ENCODE measurements at places on chromosomes 6 and 20.

- no peak for DNase-seq
Observed at GRCh38 chr6:125094563-125094962, 59.0 kb upstream of the TPD52L1 start.

DNA sequence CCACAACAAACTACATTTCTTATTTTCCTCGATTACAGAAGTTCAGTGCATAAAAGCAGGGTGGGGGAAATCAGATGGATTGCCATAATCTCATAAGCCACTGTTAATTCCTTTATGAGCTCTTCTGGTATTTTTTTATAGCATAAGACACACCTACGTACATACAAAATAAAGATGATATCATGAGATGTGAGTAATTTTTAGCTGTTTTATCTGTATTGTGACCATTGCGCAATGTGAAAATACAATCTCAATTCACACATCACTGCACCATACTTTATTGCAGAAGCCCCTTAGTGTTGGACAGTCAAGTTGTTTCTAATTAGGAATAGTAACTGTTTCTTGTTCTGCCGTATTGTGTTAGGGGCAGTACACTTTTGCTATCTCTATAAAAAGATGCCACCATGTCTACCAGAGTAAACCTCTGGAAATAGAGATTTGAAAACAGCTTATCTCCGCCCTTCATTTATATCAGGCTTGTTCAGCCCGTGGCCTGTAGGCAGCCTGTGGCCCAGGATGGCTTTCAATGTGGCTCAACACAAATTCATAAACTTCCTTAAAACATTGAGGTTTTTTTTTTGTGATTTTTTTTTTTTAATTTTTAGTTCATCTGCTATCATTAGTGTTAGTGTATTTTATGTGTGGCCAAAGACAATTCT, 90.4 kb downstream of the FARS2 start:
- no peak for DNase-seq

DNA sequence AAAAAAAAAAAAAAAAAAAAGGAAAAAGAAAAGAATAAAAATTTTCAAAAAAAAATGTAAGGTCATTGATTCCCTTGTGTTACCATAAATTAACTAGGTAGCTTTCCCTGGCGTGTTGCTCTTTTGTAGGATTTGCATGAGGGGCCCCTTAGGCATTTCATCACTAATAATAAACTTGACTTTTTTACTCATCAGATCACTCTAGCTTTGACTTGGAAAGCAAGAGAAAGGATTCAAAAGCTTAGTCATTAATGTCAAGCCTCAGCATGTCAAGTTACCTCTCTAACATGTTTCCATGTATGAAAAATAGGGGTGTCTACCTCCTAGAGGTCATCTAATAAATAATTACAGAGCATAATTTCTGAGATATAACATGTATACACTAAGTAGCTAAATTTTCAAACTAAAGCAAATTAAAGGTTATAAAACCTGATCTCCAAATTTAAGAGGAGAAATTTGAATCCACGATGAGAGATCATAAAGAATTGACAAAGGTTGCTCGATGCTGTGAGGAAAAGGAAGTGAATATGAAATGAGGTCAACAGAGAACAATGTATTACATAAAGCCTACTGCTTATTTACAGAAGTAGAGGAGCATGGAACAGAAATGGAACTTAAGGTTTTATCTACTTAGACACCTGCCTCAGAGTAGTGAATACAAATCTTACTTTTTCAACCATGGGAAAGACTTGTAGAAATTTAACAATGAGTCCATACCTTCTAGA, 86.8 kb downstream of the ARHGAP18 start:
- no peak for DNase-seq

GRCh38 chr6:130466748-130467061, 100.9 kb downstream of the TMEM200A start:
- no peak for DNase-seq

GRCh38 chr6:11929241-11929835, 82.8 kb upstream of the HIVEP1 start:
- DNase-seq, result no peak

- no peak for DNase-seq
Observed at GRCh38 chr20:58433759-58434158, 44.7 kb downstream of the VAPB start.

- DNase-seq, result peak; percentile 42
Observed at GRCh38 chr20:57856658-57857057, 146.8 kb upstream of the PMEPA1 start.

DNA sequence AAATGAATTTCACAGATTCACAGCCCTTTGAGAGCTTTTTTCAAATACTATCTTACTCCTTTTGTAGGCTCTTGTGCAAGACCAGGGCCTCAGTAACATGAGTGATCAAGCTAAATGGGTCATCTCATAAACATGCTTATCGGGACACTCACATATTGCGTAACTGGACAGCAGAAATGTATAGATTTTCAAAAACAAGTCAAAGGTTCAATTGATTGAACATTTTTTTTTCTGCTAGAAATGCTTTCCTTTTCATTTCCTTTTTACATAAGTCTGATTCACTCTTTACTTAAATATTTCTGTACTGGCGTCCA, 8.7 kb upstream of the SALL4 start:
- DNase-seq, result no peak

- DNase-seq, result no peak
Observed at GRCh38 chr20:62942456-62942855, 4.5 kb downstream of the GID8 start.

DNA sequence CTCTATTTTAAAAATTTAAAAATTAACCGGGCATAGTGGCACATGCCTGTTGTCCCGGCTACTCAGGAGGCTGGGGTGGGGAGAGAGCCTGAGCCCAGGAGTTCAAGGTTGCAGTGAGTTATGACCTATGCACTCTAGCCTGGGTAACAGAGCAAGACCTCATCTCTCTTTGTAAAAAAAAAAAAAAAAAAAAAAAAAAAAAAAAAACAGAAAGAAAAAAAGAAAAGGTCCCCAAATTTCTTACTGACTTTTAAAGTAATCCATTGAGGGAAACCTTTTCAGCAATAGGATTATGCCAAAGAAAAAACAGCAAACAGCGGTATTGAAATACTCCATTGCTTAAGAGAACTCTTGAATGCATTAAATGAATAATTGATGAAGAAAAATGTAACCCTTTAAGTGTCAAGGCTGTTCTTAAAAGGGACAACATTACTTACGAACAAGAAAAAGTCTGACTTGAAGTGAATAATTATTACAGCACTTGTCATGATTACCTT, 6.0 kb upstream of the DNAAF9 start:
- DNase-seq, result no peak

DNA sequence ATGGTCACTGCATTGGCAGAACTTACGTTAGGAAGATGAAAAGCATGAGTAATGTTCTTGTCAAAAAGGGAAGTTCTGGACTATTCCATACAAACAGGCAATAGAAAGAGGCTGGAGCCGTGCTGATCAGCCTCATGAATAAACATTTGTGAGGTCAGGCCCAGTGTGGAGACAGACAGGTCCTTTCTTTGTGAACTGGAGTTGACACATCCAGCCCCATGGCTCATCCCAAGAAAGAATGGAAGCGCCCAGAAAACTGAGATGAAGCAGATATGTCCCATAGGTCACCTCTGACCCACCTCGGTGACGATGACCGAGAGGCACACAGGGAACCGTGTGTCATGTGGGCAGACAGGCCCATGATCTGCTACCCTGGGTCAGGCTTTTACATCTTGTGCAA, 276.0 kb upstream of the SGK1 start:
- DNase-seq, result no peak

GRCh38 chr6:122009000-122009350, 390.5 kb upstream of the HSF2 start:
- DNase-seq, result no peak

DNA sequence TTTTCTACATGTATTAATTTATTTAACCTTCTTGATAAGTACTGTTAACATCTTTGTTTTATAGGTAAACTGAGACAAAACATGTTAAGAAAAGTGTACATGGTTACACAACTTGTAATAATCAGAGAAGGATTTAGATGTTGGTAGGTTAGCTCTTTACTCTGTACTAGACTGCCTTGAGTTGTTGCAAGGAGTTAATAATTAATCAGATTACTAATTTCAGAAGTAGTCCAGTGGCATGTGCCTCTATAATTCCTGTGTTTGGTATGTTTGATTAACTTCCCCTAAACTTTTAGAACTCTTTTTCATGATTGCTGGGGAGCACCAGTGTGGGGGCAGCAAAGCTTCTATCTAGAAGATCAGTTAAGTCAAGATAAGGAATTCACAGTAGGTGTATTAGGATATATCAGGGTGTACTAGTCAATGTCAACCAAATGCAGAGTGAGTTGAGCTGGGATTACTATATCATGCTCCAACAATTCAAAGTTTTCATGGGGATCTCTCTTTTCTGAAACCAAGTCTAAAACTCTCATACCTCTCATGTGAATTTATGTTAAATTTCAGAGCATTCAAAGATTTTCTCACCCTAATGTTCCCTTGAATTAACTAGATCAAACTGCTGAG, 129.7 kb upstream of the AHI1 start:
- DNase-seq, result no peak

DNA sequence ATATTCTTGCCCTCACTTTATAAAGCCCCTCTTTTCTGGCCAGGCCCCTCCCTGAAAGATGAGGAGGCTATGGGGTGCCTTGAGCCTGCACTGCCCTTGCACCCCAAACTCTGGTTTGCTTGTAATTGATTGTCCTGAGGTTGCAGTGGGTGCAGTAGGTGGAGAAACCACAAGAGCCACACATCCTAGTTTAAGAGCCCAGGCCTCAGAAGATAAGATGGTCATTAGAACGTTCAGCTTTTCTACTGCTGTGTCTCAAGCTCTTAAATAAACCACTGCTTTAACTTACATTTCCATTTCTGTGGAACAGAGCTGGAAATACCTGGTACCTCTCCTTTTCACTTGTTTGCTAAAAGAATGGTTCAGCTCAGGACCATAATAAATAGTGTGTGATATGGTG, 9.0 kb downstream of the MRAP2 start:
- DNase-seq, result no peak

- peak; percentile 18 for DNase-seq
Observed at GRCh38 chr6:166244353-166245045, 63.7 kb downstream of the PRR18 start.

DNA sequence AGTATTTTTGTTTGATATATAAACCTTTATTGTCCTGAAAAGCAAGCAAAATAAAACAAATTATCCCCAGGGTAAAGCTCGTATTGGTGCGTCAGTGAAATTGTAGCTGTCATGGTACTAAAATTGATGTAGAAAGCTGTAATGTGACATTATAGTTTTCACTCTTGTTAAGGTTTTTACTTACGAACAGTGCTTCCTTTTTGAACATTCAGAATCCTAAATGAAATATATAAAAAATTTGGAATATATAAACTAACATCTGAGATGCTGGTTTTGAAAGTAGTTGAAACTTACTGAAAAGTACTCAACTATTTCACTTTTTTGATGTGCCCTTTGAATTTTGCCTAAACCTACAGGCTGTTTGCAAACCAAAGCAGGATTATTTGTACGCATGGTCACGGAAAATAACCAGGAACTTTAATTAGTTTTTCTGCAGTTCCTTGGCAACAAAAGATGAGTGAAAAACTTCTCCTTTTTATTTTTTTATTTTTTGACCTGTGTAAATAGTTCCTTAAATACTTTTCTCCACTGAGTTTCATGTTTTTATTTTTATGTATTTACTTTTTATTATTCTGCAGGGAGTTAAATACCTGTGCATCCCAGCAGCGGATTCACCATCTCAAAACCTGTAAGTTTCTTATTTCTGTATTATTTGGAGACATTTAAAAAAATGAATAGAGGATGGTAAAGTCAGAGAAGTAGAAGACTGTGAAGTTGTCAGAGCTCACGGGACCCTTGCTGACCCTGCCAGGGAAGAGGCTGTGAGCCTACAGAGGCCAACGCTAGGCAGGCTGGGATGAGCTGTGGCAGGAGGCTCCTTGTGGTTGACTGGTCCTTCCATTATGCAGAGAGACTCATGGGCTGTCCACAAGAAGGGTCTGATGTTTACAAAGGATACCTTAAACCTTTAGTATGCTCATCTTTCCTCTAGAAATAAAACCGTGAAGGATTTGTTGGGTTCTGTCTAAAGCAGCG, 42.5 kb downstream of the DUSP22 start:
- DNase-seq, result no peak

GRCh38 chr20:33015114-33015484, 7.6 kb downstream of the BPIFB2 start:
- no peak for DNase-seq

GRCh38 chr6:151699719-151700118, 107.8 kb upstream of the ESR1 start:
- DNase-seq, result no peak

DNA sequence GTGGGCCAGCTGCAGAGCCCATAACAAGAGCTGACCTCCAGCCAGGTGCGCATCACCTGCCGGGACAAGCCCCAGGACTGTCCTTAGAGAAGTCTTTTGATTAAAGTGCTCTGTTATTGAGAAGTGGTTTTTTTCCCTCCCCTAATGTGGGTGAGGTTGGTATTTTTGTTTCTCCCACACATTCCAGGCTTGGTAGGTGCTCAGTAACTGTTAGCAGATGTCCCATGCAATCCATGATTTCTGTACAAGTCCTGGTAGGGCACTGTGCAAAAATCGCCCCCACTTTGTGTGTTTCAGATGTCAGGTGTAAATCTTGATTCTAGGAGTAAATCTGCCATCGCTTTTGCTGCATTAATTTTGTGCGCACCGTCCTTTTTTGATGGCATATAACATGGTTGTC, 4.7 kb downstream of the FAM210B start:
- DNase-seq, result no peak

- no peak for DNase-seq
Observed at GRCh38 chr6:74115674-74116073, 419.7 kb downstream of the CD109 start.

- DNase-seq, result peak; percentile 50
Observed at GRCh38 chr20:49323622-49324238, 45.9 kb upstream of the ZNFX1 start.

DNA sequence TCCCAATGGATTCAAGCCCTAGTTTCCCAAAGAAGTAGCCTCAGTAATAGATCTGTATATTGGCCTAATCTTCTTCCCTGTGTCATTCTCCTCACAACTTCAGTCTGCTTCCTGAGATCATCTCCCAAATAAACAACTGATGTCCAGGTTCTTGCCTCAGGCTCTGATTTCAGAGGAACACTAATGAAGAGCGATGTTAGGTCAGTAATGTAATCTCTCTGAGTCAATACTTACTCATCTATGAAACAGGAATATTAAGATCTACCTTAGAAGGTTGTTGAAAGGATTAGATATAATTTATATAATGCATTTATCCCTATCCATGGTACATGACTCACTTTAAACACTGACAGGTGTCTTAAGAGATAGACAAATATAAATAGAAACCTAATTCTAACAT, 246.0 kb upstream of the FLRT3 start:
- DNase-seq, result no peak

GRCh38 chr6:144639654-144640053, 354.5 kb downstream of the UTRN start:
- no peak for DNase-seq

GRCh38 chr20:51402201-51402600, 140.3 kb downstream of the NFATC2 start:
- DNase-seq, result peak; percentile 79

- no peak for DNase-seq
Observed at GRCh38 chr6:124962639-124963415, 590 bp downstream of the RNF217 start.

All from CD4-positive, alpha-beta T cell treated with Interleukin-2 at 100 ng/mL for 4 hours (primary cell).